ENCODE measurements at places on chromosomes 16 and 17. TPM values are rescaled to one million over a fixed set of nuclear protein-coding genes. Genes with fewer than 3 reads are reported as not detected.

DNA sequence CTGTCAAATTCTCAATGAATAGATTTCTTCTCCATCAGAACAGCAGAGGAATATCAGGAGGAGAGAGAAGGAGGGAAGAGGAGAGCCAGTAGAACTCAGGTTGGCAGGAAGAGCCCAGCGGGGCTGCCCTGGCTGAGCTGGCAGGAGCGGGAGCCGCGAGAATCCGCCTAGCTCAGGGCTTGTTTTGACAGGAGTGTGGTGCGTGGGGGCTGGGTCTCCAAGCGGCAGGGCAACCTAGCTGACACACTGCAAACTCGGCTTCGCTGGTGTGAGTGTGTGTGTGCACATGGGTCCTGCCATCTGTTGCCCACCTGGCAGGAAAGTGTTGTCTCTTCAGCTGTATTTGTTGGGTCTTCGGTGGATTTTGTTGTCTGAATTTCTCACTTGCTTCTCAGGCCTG, 27.9 kb upstream of the BCAR1 start:
- DNase-seq, result no peak

- DNase-seq, result no peak
These were observed 54.3 kb downstream of the WSB1 start for GRCh38 chr17:27348196-27348595.

GRCh38 chr17:2102931-2103809, 48.3 kb downstream of the HIC1 start:
- no peak for DNase-seq

- peak; percentile 64 for DNase-seq
These were observed 9.2 kb downstream of the CDIP1 start for GRCh38 chr16:4529085-4530060.

- no peak for DNase-seq
These were observed 9.5 kb upstream of the TMEM101 start for GRCh38 chr17:44024271-44024663.

DNA sequence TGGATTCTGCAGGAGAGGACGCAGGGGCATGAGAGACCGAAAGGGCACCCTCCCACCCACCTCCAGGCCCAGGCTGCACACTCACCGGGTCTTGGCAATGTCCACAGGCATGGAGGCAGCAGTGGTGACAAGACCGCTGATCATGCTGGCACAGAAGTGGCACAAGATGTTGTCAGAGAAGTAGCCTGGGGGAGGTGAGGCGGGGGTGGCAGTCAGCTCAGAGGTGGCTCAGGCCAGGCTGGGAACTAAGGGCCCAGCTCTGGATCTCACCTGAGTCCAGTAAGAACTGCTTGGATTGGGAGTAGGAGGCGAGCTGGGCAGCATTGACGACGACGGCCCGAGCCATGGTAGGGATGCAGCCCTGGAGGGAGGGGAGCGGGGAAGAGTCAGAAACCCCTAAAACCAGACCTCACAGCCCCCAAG, 1.8 kb downstream of the SLC25A11 start:
- no peak for DNase-seq

TBC1D28 gene
- total RNA-seq, result not detected

DUSP3 gene
- 12.2 TPM for total RNA-seq

ACADVL gene
- 221 TPM for total RNA-seq

PRCD gene
- 0.47 TPM for total RNA-seq
